ENCODE measurements at places on chromosomes 4 and X. TPM values are rescaled to one million over a fixed set of nuclear protein-coding genes. Genes with fewer than 3 reads are reported as not detected.

IL3RA gene
- total RNA-seq = not detected

GRCh38 chrX:13103914-13104274 lies 59.5 kb upstream of the FAM9C start:
- H3K4me1 ChIP-seq = no peaks in the 10 kb centered on the region
- H3K4me3 ChIP-seq = no peak overlapping the region
- no peaks in the 10 kb centered on the region for H3K27me3 ChIP-seq

GPR34 gene
- not detected for total RNA-seq

GRCh38 chrX:24024819-24025740 lies 1.9 kb downstream of the KLHL15 start:
- H3K4me3 ChIP-seq = peak overlapping the region; percentile 99
- DNase-seq = peak; percentile 89
- H3K4me1 ChIP-seq = no peaks in the 10 kb centered on the region

GRCh38 chrX:7987160-7988012 lies 60.2 kb upstream of the PNPLA4 start:
- H3K4me3 ChIP-seq = no peak overlapping the region
- H3K4me1 ChIP-seq = no peaks in the 10 kb centered on the region
- H3K27me3 ChIP-seq = no peaks in the 10 kb centered on the region
- H3K27ac ChIP-seq = no peak overlapping the region

Measured in IMR-90 (cell line).